ENCODE measurements at places on chromosomes 4 and X.

DNA sequence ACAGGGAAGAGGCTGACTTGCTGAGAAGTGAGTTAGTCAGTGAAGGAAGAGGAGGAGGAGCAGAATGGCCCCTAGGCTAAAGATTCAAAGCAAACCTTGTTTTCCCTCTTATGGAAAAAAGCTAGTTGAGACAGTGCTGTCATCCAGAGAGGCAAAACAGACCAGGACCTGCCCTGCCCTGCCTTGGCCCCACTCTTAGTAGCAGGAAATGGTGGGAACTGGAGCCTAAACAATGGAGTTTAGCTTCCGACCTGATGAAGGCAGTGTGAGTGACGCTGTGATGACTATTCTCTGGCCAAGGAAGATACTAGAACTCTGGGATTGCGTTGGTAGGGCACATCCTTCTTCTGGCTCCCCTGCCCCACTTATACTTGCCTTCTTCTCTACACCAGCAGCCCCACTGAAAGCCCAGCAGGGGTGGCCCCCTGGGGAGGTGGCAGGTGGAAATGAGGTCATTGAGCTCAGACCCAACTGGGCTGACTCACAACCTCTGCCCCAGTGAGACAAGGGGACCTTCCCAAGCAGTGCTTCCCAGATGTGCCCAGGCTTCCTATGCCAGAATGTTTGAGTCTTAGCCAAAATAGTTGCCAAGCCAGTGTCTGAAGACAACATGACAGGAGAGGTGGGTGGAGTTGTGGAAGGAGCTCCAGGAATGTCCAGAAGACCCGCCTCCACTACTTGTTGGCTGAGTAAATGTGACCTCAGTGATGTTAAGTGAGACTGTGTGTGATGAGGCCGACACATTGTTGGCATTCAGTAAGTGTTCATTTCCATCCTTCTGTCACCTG, 38.8 kb downstream of the MSN start:
- DNase-seq: peak; percentile 84

DNA sequence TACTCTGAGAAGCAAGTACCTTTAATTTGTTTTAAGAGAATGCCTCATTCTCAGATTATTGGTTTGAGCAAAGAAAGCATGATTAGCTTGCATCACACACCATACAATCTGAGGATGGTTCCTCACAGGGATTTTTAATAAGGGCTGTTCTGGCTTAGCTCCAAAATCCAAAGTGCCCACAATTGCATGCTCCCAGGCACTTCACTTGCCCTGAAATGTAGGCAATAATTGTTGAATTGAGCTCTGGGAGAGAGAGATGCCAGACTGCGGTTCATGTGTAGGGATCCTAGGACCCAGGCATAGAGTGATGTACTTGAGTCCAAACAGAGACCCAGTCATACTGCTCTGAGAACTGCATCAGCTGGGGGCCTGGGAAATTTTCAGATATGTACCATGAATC, 358.4 kb upstream of the CXorf51B start:
- no peak for DNase-seq

DNA sequence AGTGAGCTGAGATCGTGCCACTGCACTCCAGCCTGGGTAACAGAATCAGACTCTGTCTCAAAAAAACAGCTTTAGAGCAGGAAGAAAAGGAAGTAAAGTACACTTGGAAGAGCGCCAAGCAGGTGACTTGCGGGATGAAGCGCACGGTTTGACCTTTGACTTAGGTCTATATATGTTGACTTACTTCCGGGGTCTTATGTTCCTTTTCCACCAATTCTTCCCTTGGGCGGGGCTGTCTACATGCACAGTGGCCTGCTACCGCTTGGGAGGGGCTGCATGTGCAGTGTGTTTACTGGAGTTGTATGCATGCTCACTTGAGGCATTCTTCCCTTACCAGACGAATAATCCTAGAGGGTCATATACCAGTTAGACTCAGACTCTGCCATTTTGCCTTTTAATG, 108.6 kb downstream of the APOOL start:
- DNase-seq: no peak

GRCh38 chr4:182245541-182246215, 2.5 kb downstream of the TENM3 start:
- DNase-seq: peak; percentile 53

DNA sequence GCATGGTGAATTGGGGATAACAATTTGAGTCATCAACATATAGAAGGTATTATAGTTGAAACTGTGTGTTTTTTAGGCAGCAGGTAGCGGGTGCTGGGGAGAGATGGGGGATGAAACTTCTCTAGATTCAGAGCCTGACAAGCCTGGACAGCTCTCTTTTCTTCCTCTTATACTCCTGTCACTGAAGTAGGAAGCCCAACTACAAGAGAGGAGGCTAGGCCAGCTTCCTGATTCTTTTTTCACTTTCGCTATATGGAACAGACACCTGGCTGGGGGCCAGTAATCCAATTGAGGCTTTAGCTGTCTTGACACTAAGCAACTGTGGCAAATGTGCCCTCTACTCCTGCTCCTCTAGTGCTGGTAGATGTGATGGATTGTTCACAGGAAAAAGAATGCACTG, 69.2 kb downstream of the PHKA1 start:
- DNase-seq: no peak

GRCh38 chrX:57752866-57753265, 72.8 kb upstream of the NLRP2B start:
- DNase-seq: no peak

DNA sequence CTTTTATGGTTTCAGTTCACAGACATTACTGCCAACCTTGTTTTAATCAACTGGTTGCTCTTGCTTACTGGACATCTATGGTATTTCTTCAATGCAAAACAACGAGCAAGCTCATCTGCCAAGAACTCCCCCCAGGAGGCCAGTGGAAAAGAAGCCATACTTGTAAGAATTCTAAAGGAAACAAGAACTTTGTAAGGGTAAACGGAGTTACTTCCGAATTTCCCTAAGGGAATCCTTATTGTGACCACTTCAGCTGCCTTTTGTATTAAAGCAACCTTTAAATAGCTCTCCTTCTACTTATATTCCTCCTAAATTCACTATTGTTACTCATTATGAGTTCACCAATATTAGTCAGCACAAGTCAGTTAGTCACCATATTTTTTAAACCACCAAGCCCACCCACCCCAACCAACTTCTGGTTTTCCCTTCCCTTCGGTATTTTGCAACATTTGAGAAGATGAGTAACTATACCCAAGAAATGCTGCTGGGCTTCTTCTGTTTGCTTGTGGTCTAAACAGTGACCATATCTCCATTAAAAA, 602.8 kb upstream of the DIPK2B start:
- DNase-seq: peak; percentile 96

Measured in fibroblast of skin of scalp (primary cell).